ENCODE measurements at places on chromosomes 2 and 18.

- no peak for DNase-seq
Observed at GRCh38 chr18:47758000-47758399, 172.5 kb downstream of the SMAD2 start.

GRCh38 chr18:78458356-78458755 is 521.3 kb upstream of the SALL3 start:
- no peak for DNase-seq

- no peak for DNase-seq
Observed at GRCh38 chr2:237695201-237695780, 67.9 kb downstream of the LRRFIP1 start.

DNA sequence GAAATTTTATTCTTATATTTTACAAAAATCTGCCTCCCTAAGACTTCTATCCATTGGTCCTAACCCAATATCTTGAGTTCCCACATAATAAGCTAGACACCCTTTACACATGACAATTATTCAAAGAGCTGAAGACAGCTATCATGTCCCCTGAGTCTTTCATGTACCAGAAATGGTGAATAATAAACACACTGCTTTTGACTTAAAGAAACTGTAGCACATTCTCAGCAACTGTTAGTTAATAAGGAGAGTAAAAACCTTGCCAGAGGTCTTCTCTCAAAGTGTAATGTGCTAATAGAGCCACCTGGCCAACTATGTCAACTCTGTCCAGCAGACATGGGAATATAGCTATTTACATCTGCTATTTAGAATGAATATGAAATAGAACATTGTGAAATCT is 109.7 kb upstream of the ARL5A start:
- no peak for DNase-seq

DNA sequence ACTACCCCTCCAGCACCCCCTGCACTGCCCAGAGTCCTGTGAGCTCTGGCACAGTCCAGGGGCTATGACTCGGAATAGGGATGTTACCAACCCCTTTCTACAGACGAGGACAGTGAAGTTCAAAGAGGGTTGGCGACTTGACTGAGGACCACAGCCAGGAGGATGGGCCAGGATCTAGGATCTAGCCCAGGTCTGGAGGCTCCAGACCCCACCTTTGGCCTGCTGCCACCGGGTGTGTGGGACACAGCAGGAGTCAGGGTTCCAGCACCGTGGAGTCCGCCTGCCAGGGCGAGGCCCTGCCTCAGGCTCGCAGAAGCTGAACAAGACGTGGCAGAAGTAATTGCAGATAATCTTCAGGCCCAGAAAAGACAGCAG is 37.9 kb upstream of the GPC1 start:
- DNase-seq, result no peak

GRCh38 chr2:58762176-58762781 is 521.2 kb upstream of the FANCL start:
- DNase-seq, result no peak

DNA sequence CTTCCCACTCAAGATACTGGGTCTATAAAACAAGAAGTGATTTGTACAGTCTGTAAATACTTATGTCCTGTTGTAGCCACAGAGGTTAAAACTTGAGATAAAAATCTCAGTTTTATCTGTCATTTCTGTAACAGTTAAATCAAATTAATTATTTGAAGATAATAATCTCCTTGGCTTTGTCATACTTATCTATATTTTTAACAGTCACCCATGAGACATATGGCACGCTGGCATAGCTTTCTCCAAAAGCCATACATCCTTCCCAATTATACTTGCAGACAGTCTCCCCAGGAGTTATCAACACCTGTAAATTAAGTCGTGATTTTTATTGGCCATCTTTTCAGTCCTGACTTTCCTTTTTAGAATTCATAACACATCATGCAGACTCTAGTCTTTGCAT is 68.9 kb upstream of the UNC80 start:
- DNase-seq, result no peak

DNA sequence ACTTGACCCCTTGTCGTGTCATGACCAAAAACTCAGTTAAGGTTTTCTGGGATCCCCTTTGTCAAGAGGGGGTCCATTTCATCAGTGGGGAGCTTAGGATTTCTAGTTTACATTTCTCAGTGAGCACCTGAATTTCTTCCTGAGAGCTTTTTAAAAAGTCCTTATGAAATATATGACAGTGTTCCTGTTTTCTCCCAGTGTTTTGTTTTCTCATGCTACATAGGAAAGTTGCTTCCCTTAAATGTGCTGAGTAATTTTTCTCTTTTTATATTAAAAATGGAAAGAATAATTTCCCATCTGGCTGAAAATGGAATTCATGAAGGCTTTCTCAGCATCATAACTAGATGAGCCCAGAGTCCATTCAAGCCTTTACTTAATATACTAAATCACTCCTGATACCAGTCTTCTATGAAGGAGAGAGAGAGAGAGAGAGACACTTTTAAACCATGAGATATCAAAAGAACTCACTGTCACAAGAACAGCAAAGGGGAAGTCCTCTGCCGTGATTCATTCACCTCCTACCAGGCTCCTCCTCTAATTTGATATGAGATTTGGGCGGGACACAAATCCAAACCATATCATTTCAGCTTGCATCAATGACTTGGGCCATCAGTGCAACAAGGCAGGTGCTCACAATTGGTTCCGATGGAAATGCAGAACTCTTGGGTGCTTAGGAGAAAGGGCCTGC is 61.1 kb downstream of the XRCC5 start:
- DNase-seq, result no peak

DNA sequence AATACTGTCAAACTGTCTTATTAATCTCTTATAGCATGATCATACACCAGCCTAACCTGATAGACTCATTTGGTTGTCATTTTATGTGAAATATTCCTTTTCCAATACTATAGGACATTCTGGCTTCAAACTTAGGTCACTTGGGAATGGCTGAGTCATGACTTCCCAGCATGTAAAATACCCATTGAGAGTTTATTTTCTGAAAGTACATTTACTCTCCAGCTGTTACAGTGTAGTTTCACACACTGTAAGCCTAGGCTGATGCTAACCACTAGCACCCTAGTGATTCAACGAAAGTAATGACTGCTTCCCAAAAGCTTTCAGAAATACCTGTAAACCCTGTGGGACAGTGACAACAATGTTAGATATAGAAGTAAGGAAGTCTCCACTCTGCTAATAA is 93.8 kb downstream of the FIGN start:
- DNase-seq, result no peak

- DNase-seq, result no peak
Observed at GRCh38 chr18:55906536-55906935, 318.5 kb upstream of the TCF4 start.

DNA sequence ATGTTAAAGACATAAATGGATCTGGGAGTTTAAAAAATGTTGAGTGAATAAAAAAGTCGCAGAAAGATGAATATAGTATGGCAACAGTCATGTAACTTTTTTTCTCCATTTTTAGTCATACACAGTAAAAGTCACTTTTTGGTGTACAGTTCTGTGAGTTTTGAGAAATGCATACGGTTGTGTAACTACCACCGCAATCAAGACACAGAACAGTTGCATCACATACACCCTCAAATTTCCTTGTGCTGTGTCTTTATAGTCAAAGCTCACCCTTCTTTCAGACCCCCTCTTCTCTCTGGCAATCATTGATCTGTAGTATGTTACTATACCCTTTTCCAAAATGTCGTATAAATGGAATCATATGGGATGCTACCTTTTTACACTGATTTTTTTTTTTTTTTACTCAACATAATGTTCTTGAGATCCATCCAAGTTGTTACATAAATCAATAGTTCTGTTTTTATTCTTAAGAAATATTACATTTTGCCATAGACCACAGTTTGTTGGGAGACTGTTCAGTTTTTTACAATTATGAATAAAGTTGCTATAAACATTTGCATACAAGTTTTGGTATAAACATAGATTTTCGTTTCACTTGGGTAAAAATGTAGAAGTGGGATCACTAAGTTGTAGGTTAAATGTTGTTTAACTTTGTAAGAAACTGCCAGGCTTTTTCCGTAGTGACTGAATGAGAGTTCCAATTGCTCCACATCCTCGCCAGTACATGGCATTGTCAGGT is 35.4 kb upstream of the AGFG1 start:
- no peak for DNase-seq

DNA sequence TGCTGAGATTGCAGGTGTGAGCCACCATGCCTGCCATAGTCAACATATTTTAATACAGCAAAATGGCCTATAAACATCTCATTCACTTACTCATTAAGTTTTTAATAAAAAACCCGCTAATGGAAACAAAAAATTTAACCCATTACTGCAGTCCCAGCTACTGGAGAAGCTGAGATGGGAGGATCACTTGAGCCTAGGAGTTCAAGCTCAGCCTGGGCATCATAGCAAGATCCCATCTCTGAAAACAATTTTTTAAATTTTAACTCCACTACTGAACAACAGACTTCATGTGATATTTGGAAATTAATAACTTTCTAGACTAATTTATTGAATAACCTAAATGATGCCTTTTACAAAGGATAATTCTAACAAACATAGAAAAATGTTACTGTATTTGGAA is 5.4 kb downstream of the PPP4R3B start:
- DNase-seq, result no peak

DNA sequence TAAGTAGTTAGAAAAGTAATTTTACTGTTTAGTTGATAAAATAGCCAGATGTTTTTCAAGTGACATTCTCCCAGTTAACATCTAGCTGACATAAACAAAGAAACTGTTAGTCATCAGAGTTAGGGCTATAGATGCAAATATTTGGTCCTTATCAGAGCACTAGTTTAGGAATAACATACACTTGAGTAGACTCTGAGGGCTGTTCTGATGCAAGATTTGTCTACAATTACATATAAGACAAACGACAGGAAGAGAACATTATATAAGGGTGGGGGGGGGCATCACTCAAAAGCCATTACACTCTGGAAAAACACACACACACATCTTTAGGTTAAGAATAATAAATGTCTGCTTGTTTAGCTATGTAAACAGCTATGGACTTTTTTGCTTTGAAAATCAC is 554.4 kb upstream of the LRRTM1 start:
- no peak for DNase-seq

Data from activated T-cell treated with anti-CD3 and anti-CD28 coated beads for 24 hours (primary cell).